ENCODE measurements at places on chromosomes 12 and 14.

GRCh38 chr14:65168840-65169239 is 66.5 kb upstream of the MAX start:
- DNase-seq, result no peak

DNA sequence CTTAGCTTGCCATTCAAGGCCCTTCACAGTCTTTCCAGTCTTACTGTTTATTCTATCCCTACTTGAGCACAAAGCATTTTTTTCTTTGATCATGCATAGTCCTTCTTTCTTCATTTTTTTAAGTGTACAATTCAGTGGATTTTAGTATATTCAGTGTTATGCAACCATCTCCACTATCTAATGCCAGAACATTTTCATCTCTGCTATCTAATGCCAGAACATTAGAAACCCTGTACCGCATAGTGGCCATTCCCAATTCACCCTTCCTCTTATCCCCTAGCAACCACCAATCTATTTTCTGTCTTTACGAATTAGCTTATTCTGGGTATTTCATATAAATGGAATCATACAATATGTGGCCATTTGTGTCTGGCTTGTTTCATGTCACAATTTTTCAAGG is 13.4 kb downstream of the LPCAT3 start:
- DNase-seq, result no peak

GRCh38 chr12:127108360-127109215 is 1158.4 kb upstream of the TMEM132C start:
- DNase-seq, result no peak

DNA sequence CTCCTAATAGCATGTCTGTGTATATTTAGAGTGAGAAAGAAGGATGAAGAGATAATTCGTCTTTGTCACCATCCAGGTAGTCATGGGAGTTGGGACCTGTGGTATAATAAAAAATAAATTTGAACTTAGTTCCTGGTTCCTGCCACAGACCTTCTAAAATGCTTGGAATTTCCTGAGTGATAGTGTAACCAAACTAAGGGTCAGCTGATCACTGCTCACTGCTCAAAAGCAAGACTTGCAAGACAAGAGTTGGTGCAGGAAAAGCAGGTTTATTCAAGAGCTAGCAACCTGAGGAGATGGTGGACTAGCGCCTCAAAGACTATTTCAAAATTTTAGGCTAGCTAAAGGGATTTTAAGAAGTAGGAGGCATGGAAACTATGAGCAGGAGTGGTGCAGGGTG is 19.1 kb downstream of the ANG start:
- DNase-seq, result no peak

- DNase-seq, result no peak
Measured at GRCh38 chr12:106074706-106075392, 63.9 kb downstream of the NUAK1 start.

- no peak for DNase-seq
Measured at GRCh38 chr14:55418411-55418810, 6.8 kb upstream of the ATG14 start.

DNA sequence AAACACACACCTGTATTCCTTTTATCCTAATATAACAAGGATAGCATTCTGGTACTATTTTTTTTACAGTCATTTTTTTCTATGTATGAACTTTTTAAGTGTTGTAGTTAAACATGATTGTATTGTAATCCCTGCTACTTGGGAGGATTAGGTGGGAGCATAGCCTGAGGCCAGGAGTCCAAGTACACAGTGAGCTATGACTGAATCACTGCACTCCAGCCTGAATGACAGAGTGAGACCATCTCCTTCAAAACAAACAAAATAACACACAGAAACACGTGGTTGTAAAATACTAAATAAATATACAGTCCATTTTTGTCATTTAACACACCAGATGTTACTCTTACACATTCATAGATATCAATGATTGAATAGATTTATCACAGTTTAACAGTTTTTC is 56.9 kb downstream of the MAP4K5 start:
- no peak for DNase-seq

DNA sequence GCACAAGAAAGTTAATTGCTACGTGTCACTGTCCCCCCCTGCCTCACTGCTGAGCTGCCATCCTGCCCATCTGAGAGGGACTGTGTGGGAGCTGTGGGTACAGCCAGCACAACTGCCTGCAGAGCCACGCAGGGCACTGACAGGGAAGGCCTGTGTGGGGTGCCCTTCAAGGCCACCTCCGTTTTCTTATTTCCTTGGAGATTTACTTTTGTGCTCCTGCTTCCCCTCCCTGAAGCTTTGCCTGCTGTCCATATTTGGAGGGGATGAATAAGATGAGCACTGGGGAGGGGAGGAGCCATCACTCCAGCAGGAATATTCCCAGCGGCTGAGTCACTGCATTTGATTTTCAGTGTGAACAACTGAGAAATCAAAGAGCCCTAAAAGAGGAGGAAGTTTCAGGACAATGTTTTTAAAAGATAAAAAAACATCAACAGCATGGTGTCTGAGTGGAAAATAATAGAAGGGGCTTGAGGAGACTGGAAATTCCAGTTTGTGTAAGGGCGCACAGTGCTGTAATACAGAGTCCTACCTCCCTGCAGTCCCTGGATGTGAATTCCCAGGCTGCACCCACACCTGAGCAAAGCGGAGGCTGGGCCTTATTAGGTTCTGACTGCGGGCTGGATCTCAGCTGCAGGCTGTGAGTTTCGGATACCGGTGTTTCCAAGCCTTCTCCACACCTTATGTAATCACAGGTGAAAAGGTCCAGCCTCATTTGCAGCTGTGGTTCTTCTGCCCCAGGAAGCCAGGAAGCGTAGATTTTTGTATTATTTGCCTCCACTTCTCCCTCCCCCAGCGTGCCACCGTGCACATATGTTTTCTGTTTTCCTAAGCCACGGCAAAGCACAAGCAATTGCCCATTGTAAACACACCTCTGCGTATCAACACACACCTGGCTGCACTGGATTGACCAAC is 192.6 kb upstream of the BCL2L14 start:
- no peak for DNase-seq

GRCh38 chr12:104790296-104791125 is 167.6 kb downstream of the SLC41A2 start:
- no peak for DNase-seq

DNA sequence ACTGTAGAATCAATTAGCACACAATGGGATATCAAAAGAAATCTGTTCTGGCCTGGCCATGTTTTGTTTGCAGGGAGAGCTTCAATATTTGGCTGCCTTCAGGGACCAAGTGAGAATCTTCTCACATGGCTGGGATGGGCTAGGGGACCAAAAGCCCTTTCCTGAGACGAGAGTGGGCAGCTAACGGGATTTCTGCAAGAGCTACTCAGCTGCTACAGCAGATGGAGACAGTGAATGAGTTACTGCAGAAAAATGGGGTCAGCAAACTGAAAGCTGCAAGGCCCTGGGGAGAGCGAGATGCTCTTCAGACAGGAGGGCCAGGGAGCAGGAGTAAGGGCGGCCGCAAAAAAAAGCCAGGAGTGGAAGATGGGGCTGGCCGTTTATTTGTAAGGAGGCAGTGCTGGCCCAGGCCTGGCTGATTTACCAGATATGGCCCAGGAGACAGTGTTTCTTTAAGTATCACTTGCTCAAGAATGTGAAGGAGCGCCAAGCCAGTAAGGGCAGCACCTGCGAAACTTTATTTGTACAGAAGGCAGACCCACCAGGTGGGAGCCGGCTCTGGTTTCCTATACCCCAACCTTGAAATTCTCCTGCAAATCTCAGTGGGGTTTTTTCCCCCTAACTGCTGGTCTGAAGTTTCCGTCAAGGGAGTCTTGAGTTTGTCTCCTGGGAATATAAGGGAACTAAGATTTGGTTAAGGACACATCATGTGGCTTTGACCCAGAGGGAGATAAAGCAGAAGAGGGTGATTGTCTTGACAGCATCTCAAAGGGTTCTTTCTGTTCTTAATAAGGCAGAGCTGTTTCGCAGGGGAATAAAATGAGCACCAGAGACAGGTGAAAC is 57.8 kb downstream of the SSH1 start:
- no peak for DNase-seq

- DNase-seq, result no peak
Measured at GRCh38 chr12:10279937-10280336, 27.7 kb upstream of the KLRD1 start.

DNA sequence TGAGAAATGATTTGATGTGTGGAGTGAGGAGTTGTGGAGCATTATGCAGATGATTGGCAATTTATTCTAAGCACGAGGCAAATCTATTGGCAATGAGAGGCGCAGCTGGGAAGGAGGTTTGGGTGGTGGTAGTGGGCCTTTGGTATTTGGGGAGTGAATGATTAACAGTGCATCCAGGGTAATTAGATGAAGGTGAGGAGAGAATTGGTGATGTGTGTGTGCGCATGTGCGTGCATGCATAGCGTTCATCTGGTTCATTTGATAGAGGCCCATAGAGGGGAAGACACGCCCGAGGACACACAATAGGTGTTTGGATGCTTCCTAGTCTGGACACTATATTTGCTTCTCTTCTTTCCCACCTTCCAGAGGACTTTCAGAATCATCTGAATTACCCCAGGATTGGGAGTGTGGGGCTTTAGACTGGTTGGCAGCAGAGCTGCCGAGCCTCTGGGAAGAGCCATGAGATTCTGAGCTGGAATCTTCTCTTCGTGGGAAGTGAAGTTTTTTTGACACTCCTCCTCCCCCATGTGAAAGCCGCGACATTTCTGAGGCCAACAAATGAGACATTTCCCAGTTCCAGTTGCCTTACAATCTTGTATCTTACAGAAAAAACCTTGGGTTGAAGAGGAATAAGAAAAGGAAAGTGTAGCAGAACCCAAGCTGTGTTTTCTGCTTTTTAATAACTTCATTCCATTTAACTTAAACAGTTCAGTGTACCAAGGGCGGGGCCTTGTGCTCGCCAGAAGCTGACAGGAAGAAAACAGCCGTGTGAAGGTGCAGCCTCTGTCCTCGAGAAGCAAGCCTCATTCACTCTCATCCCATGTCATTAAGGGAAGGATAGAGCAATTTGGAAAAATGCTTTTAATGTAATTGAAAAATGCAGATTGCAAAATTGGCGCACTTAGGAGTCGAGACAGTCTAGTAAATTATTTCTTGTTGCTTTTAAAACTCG is 65.2 kb downstream of the SLC25A47 start:
- DNase-seq, result peak; percentile 66

DNA sequence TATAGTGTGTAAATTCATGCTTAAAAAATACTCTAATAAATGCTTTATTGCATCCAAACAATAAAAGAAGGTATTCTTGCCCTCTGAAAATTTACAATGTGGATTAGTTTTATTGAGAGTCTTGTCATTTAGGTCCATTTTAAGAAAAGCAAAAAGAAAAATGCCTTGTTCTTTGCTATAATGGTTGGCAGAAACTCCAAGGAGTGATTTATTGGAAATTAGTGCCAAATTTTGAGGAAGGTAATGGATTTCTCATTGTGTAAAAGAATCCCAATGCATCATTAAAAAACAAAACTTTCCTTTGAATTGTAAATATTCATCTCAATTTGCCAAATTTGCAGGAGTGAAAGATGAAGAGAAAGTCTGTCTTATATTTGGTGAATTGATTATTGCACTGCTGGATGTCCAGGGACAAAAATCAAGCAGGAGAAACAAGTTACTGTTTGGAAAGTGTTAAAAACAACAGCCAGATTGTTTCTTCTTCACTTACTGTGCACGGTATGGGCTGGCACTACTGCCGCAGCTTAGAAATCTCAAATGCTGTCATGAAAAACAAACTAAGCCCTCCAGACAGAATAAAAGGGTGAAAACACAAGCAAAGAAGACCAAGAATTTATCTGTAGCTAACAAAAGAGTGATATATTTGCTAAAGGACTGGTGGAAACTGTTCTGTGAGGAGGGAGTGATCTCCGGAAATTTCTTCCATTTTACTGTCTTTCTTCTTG is 511.7 kb downstream of the TMTC2 start:
- DNase-seq, result no peak

GRCh38 chr12:69972136-69972535 is 147.1 kb downstream of the MYRFL start:
- DNase-seq, result no peak

- no peak for DNase-seq
Measured at GRCh38 chr12:97977870-97978405, 515.3 kb downstream of the RMST start.
